ENCODE measurements at places on chromosomes 2 and 18.

DNA sequence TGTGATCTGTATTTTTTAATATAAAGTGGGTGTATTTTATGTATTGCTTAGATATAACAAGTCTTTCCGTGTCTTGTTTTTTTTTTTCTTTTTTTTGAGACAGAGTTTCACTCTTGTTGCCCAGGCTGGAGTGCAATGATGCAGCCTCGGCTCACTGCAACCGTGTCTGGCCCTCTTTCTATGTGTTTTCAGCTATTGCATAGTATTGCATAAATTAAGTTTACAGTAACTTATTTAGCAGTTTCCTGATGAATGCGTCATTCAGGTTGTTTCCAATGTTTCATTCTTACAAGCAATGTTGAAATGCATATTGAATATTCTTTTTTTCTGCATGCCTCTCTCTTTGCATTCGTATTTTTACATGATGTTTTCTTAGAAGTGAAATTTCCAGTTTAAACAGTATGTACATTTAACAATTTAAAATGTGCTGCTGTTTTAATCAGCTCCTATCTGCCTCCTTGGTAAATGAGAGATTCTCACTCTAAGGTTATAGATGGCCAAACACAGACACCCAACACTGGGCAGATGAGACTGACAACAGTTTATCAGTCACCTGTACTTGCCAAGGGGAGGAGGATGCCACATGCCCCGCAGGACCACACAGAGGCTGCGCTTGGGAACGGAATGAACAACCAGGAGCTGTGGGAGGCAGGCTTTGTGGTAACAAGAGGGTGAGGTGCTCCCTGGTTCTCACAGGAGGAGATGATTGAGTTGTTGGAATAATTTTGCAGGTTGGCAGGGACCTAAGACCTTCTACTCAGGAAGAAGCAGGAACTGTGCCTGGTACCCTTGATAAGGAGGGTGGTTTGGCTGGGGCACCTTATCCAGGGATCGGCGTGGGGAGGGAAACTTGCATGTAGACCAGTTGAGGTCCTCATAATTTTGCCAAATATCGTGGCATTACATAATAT lies 7.5 kb downstream of the SLC9A4 start:
- DNase-seq: no peak

- no peak for DNase-seq
Observed at GRCh38 chr18:59054496-59055287, 85.0 kb upstream of the SEC11C start.

DNA sequence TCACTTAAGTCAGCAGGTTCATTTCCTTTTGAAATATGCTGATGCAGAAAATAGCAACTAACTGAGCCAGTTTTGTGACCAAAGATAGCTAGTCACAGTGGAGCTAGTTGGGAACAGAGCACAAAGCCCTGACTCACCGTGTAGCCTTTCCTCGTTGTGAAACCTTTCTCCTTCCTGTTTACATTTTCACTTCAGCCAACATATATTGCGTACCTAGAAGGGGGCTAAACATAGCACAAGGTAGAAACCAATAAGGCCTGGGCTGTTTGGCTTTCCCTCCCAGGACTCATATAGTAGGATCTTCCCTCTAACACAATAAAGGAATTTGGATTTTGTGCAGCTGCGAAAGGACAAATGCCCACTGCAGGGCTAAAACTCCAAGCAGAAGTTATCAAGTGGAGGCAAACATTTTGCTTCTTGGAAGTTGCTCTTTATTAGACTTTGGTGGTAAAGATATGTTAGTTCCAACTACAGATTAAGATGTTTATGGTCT lies 24.5 kb upstream of the LPIN2 start:
- no peak for DNase-seq

DNA sequence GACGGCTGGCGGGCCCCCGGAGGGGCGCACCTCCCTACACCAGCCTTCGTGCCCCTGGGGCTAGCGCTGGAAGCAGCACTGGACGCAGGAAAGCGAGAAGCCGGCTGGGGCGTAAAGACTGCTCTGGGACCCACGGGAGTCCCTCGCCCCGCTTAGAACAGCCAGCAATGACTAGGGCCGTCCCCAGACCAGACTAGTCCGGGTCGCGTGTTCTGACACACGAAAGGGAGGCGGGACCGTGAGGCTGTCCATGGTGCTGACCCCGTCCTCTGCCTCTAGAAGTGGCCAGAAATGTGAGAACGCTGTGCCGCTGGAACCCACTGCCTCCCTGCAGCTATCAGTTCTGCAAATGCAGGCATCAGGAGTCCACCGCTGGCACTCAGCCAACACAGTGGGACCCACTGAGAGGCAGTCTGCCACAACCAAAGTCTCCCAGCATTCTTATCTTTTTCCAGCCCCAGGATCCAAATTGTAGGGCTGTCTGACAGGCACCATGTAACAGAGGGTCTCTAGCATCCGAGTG lies at the start of gene UCN:
TSS of gene UCN (minus strand) at position 87 of the 523 bp plus-strand sequence. CDS start 550 bp downstream, outside the sequence.
- DNase-seq: no peak
